ENCODE measurements at places on chromosomes 2 and 18. TPM values are rescaled to one million over a fixed set of nuclear protein-coding genes. Genes with fewer than 3 reads are reported as not detected.

GRCh38 chr18:37280701-37281393 lies 284.8 kb downstream of the CELF4 start:
- no peak for DNase-seq

DNA sequence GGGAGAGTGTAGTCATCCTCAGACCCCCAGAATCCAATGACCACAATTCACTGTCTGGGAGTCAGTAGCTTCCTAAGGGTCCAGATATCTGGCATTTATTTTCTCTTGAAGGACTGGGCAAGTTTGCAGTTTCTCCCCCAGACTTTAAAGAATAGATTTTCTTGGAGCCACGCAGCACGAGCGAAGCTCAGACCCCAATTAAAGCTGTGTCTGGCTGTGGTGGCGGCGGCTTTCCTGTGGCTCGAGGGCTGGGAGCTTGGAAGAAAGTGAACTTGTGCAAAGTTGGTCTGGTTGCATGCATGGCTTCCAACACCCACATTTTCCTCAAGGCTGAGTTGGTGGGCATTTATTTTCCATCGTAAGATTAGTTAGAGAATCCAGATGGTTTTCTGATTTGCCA lies 105.0 kb downstream of the ACKR3 start:
- no peak for DNase-seq

- no peak for DNase-seq
These were observed 39.0 kb upstream of the STRN start for GRCh38 chr2:37005118-37005868.

DNA sequence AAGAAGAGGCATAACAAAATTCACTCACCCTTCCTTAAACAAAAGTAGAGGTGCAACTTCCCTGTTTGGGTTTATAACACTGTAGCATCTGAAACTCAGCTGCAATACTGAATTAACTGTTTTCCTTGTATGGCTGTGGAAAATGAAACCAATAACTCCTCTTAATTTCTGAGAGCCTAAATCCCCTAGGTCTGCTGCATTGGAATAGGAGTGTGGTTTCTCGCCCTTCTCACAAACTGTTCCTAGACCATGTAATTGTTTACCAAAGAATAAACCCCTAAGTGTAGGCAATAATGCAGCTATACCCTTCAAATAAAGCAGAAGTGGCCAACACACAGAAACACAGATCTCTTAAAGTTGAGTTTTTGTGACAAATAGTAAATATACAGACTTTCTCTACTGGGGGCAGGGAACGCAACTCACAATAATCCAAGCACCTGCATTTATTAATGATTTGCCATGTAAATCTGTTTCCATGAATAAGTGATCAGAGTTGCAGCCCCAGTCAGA lies 52.0 kb downstream of the RASGRP3 start:
- DNase-seq, result no peak

The ERICH2 gene
- total RNA-seq, result not detected

GRCh38 chr2:68879296-68879695 lies 8.1 kb upstream of the BMP10 start:
- no peak for DNase-seq

GRCh38 chr2:219022041-219022440 lies 19.3 kb downstream of the CFAP65 start:
- DNase-seq, result no peak

- no peak for DNase-seq
These were observed 77.0 kb upstream of the PDE1A start for GRCh38 chr2:182503886-182504285.

The ERBB4 gene
- under 0.01 TPM for total RNA-seq

DNA sequence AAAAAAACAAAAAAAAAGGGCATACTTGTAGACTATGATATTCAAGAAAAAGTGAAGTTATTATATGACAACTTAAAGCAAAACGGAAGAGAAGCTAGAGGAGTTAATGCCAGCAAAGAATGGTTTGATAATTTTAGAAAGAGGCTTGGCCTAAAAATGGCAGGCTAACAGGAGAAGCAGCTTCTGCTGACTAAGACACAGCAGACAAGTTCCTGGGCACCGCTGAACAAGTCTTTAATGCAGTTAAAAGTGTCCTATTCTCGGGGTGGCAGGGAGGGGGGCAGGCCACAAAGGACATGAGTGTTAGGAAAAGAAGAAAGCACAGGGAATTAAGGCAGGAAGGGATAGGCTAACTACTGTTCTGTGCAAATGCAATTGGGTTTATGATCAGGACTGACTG lies 50.3 kb upstream of the GAREM2 start:
- DNase-seq, result no peak

DNA sequence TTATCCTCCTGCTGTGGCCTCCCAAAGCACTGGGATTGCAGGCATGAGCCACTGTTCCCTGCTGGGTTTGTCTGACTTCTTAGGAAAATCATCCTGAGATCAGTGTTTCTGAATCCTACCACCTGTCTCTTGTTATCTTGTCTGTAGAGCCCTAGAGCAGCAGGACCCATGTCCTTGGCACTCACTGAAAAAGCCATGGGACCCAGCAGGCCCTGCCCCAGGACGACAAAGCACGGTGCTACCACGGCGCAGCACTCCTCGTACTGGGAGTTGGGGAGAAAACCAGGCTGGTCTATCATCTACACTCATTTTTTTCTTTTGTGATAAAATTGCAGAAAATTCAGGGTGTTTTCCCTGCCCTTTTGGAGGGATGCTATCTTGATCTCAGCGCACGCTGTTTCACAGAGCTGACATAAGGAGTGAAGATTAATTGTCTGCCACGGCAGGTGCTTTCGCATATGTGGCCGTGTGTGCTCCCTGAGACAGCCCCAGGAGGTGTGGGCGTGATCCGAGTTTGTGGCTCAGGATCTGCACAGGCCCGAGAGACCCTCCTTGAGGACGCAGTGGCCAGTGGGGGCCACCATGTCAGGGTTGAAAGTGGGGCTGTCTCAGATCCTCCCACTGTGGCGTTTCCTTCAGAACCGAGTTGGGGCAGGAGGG lies 179.1 kb downstream of the LDLRAD4 start:
- DNase-seq, result no peak

The DSG1 gene
- total RNA-seq, result not detected

GRCh38 chr2:221461901-221462300 lies 110.2 kb downstream of the EPHA4 start:
- no peak for DNase-seq

The ABCG8 gene
- not detected for total RNA-seq

GRCh38 chr2:53750041-53750768 lies 17.4 kb upstream of the CHAC2 start:
- DNase-seq, result no peak

GRCh38 chr2:111035830-111036441 lies 84.8 kb upstream of the BCL2L11 start:
- no peak for DNase-seq

GRCh38 chr2:173590276-173590861 lies 235.7 kb downstream of the CDCA7 start:
- no peak for DNase-seq

DNA sequence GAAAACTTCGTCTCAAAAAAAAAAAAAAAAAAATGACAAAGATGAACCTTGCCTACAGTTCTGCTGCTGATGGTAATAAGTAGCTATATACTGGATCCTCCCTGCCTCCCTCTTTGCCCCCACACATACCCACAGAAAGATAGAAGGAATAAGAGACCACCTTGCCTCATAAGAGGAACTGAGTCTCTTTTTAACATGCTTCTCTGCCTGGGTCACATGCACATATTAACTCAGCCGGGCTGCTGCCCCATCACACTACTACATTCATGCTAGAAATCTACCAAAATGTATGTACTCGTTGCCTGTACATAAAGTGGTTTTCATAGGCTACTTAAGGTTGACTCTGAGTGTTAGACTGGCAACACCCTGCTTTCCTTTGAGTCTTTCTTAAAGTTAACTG lies 78.9 kb upstream of the B3GNT2 start:
- no peak for DNase-seq

DNA sequence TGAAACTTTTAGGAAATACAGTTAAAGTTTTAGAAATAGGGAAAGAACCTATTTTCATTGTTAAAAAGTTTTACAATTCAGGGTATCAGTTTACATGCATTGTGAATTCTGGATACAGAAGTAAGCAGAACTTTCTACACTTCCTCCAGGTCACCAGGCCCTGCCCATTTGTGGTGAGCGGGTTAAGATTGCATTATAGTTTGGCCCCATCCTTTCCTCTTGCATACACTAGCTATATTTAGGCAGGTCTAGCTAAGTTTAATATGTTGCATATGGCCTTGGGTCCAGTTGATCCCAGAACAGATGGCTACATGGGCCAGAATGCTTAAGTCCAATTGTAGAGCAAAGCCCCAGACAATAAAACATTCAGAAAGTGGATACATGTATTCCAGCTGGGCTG lies 4.8 kb downstream of the VWA3B start:
- no peak for DNase-seq

DNA sequence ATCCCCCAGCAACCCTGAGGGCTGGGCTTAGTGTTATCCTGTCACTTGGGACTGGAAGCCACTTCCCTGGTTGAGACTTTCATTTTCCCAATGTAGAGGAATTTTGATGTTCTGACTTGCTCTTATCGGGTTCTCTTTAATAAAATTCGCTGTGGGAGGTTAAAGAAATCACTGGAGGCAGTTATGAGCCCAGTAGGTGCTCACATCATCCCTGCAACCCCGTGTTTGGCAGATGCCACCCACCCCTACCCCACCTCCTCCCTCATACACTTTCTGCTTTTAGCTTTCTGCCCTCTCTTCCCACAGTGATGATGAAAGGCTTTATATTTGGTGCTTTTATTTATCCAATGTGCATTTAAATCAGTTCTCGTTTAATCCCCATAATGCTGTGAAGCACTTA lies 106.6 kb downstream of the MAPK4 start:
- no peak for DNase-seq

DNA sequence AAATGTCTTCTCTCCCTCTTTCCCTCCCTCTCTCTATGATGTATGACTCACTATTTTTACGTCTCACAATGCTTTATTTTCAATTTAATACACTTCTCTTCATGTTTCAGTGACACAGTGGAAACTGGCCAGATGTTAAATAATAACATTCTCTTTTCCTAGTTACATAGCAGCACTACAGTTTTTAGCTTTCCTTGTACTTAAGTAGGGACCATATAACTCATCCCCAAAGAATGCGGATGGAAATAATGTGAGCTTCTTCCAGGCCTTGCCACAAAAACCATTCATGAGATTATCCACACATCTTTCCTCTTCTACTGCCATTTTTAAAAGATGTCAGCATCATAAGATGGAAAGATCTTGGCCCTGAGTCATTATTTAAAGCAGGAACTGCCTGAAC lies 789.4 kb downstream of the LRP1B start:
- DNase-seq, result no peak

The ERLEC1 gene
- total RNA-seq, result 69.2 TPM

DNA sequence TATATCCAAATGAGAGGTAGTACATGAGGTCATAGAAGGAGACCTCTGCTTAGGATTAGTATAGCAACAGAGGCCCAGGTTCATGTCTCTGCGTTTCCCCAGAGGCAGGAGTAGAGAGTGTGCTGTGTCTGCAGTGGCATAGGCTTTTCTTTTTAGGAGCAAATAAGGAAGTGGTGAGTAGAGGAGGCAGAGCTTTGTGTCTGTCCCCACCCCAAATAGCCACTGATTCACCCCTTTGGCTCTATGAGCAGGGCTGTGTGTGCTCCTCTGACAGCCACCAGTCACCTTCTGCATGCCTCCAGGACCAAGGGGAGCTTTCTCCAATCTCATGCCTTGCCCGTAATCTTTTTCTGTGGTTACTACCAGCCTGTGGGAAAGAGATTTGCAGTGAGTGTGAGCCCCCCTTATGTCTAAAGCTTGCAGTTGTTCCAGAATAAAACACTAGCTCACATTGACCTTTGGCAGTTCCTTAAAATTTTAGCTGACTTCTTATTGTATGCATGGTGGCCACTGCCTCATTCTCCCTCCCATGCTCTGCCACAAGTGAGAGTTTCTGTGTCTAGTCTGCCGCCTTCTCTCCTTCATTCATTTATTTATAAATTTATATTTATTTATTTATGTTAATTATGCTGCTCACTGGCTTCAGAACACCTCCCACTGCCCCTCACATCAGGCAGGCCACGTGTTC lies 23.5 kb upstream of the ELAC1 start:
- no peak for DNase-seq

GRCh38 chr18:76859474-76860339 lies 37.4 kb downstream of the ZNF236 start:
- no peak for DNase-seq

The CD226 gene
- 1.2 TPM for total RNA-seq

DNA sequence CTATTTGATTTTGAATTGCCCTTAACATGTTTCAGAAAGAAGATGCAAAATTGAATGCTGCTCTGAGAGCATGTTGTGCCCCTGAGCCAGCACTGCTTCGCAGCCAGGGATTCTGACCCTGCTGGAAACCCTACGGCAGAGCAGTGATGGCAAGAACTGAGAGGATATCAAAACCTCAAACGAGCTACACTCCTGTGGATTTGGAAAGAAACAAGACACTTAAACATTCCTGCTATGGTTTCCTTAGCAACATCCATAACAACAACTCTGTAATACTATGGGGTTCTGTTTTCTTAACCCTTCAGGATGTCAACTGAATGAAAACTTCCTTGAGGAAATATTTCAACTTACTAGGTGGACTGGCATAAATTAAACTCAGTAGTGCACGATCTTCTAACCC lies 649.1 kb downstream of the NYAP2 start:
- no peak for DNase-seq

- DNase-seq, result no peak
These were observed 41.8 kb downstream of the TIMM21 start for GRCh38 chr18:74190086-74190485.

DNA sequence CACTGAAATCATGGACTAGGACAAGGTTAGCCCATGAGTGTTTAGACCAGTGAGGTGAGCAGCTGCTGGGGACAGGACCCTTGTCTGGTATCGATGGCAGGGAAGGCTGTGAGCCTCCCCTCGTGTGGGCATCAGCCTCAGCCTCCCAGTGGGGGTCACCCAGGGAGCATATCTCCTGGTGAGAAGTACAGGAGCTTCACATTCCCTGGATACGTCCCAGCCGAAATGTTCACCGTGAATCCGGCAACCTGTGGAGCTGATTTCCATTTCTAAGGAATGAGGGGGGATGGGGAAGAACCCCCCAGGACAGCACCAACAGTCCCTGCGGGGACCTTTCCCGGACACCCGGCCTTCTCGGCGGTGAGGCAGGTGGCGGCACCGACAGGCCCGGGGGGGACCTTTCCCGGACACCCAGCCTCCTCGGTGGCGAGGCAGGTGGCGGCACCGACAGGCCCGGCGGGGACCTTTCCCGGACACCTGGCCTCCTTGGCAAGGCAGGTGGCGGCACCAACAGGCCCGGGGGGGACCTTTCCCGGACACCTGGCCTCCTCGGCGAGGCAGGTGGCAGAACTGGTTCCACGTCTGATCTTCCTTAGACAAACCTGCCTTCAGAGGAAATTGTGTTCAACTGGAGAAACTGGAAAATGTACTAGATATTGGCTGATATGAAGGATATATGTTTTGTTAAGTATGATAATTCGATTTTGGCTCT lies 21.2 kb downstream of the RTP5 start:
- no peak for DNase-seq

- no peak for DNase-seq
These were observed 19.8 kb upstream of the LPIN2 start for GRCh38 chr18:3032721-3033120.

- DNase-seq, result peak; percentile 88
These were observed 125.8 kb downstream of the TANC1 start for GRCh38 chr2:159094173-159094737.
